ENCODE measurements at places on chromosomes 5 and 9.

GRCh38 chr5:54329731-54330709, 19.6 kb upstream of the ARL15 start:
- DNase-seq = no peak

DNA sequence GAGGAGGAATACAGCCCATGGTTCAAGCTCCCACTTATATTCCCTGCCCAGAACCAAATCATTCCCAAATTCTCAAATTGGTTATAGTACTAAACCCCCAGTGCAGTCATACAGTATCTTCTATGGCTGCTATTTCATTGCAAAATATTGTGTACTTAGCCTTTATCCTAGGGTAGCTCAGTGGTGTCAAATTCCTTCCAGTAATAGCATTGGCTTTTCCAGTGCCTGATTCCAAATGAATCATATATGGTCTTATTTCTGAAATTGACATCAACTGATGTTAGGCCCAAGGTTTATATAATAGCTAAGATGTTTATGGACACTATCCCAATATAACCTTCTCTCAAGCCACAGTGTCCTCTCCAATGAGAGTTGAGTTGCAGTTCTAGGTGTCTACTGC, 256.7 kb downstream of the NDUFS4 start:
- DNase-seq = no peak

GRCh38 chr5:60339691-60340201, 360.2 kb downstream of the DEPDC1B start:
- DNase-seq = peak; percentile 81

DNA sequence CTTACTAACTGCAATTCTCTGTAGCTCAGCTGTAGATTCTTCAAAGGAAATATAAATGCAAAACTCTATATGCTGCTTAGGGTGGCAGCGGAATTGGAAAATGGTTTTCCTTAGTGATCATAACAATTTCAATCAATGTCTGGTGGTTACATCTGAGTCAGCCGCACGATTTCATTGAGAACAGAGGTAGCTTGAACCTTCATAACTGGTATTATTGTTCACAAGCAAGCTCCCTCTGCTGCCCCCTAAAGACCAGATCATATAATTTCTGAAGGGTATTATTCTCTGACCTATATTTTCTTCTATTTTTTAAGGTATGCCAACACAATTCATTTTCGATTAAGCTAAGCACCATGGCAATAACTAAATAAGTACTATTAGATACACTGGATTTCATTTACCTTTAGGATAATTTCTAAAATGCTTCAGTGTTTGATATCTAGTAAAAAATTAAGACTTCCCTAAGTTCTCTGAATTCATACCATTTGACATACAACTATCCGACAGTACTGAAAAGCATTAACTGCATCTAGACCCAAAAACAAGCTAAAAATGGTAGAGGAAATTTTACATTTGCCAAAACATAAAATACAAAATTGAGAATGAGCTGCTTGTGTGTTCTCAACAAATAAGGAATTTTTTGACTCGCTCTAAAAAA, 181.1 kb upstream of the SPEF2 start:
- DNase-seq = peak; percentile 19

DNA sequence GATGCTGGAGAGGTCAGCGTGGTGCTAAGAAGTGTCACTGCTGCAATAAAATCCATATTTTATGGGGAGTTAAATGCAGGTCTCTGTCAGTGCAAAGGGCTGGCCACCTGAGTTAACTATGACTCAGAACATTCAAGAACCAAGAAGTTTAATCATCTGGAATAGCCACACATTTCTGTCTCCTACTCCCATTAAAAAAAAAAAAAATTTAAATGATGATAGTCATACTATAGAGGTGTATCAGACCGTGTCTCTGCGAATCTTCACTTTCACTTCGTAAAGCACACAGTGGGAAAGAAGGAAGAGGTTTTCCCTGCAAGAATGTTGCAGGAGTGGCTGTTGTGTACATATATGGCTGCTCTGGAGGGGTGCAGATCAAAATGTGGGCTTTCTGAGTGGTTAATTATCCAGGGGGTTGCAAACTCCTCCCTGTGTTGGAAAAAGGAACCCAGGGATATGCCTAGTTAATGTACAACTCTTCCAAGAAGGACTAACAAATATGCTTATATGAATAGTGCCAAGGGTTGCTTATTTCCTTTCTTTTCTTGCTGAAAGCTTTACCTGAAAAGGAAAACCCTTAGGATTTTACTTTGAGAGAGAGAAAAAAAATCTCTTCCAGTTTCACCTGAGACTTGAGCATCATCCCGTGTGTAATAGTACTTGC, 1.5 kb downstream of the CDH6 start:
- no peak for DNase-seq

DNA sequence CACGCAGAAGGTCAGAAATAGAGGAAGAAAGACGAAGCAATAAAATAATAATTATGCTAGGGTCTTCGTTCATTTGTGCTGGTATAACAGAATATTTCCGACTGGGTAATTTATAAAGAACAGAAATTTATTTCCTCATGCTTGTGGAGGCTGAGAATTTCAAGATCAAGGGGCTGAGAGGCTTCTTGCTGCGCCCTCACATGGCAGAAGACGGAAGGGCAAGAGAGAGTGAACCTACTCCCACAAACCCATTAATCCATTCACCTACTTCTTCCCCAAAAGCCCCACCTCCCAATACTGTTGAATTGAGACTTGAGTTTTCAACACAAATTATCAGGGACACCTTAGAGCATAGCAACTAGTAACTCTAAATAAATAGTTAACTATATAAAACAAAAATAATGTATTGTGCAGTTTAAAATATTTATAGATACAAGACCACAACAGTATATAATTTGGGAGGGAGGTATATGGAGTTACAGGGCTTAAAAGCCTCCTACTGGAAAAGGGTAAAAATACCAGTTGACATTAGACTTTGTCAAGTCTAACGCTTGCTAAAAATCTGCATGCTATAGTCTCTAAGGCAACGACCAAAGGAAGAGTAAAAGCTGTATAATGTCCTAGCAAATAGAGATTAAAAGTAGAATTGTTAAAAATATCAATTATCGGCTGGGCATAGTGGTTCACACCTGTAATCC, 40.3 kb upstream of the NAA35 start:
- DNase-seq = no peak

DNA sequence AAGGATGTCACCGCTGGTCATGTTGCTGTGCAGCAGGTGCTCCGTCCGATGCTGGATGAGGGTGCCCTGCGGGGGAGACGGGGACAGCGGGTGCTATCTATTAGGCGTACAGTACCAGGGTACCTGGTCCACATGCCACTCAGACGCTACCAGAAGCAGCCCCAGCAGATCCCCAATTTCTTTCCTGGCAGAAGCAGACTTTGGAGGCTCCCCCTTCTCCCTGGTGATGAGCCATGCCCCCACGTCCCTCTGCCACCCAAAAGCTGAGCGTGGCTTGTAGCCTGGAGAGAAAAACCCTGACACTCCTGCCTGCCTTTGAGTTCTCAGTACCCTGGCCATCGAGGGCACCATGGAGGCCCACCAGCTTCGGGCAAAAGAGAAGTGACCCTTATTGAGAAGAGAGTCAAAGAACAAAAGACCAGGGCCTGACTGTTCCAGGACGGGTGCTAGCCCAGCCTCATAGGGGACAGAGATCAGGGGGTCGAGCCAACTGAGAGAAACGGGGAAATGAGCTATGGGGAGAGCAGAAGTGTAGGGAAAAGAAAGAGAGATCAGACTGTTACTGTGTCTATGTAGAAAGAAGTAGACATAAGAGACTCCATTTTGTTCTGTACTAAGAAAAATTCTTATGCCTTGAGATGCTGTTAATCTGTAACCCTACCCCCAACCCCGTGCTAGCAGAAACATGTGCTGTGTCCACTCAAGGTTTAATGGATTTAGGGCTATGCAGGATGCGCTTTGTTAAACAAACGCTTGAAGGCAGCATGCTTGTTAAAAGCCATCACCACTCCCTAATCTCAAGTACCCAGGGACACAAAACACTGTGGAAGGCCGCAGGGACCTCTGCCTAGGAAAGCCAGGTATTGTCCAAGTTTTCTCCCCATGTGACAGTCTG, 62.0 kb upstream of the ZNF354B start:
- no peak for DNase-seq

DNA sequence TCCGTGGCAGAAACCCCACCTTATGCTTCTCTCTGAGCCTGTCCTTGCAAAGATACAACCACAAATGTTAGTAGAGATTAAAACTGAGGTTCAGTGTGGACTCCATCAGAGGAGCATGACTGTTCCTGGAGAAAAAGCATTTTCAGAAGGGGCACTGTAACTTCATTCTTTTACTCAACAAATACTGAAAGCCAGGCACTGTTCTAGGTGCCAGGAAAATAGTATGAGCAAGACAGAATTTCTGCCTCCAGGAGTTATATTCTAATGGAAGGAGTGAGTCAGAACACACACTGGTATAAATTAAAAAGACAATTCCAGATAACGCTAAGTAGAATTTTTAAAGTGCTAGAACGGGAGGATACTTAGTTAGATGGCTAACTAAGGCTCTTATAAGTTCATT, 251.4 kb upstream of the GAS1 start:
- no peak for DNase-seq

DNA sequence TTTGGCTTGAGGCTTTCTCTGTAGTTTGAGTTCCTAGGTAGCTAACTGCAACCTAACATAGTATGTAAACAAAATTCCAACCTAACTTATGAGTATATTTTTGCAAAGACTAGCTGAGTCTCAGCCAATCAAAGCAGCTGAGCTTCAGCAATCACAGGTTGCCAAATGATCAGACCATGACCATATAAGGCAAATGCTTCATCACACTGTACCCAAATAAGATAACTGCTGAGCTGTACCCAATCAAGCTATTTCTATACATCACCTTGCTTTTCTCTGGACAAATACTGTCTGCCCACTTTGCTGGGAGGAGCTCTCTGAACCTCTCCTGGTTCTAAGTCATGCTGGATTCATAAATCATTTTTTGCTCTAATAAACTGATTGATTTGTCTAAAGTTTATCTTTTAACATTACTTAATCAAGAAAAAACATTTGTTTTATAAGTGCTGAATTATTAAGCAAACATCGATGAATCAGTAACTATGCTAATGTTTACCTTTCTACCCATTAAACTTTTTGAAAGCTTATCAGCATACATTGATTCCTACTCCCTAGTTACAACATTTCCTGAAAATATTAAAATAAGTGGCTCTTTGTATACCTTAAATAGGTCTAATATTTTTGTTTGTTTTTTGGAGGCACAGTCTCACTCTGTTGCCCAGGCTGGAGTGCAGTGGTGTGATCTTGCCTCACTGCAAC, 129.7 kb upstream of the PCA3 start:
- DNase-seq = no peak

- DNase-seq = no peak
These were observed 149.8 kb upstream of the RAPGEF1 start for GRCh38 chr9:131889437-131890251.

DNA sequence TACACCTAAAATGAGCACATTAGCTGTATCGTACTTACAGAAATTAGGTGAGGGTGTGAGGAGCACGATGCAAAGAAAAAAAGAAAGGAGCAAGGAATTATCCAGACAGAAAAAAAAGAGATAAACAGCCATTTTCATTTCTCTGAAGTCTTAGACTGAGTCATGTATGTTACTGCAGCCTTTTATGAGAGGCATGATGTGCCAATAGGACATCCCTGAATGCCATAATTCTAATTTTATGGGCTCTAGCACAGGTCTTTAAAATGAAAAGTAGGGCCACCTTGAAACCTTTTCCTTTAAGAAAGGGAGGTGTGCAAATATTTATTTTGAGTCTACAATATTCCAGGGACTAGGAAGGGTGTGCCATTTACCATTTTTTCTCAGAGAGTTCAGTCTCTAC, 74.1 kb upstream of the PTPRD start:
- DNase-seq = no peak

- DNase-seq = no peak
These were observed 700.3 kb upstream of the TYRP1 start for GRCh38 chr9:11992866-11993265.

GRCh38 chr5:42837601-42838000, 25.9 kb upstream of the SELENOP start:
- no peak for DNase-seq

DNA sequence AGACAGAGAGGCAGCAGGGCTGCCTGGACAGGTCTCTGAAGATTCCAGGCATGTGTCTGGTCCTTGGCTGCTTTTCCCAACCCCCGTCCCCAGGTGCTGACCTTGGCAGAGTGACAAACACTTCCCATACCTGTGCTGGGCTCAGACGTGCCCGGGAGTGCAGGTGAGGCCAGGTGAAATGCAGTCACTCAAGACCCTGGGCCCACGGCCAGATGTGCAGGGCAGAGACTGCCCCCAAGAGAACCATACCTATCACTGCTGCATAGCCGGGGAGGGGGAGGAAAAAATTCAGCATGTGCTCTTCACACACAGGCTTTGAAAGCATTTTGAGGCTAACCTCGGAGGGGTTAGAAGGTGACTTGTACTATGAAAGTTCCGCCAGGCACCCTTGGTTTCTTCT, 22.6 kb downstream of the CCNJL start:
- no peak for DNase-seq

DNA sequence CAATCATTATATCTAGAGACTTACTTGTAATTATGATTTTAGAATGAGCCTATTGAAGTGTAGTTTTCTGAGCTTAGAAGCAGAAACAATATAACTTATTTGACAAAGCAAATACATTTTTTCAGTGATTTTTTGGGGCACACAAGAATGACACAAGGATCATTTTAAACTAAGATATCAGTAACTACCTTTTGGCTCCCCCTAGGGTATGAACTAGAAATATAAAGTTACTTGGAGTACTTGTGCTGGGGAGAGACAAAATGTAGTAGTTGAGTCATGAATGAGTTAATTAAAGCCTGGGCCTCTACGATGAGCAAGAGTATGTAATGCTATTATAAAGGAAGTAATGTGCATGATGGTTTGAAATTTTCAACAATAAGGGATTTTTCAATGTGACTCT, 1244.1 kb upstream of the ACO1 start:
- DNase-seq = no peak

DNA sequence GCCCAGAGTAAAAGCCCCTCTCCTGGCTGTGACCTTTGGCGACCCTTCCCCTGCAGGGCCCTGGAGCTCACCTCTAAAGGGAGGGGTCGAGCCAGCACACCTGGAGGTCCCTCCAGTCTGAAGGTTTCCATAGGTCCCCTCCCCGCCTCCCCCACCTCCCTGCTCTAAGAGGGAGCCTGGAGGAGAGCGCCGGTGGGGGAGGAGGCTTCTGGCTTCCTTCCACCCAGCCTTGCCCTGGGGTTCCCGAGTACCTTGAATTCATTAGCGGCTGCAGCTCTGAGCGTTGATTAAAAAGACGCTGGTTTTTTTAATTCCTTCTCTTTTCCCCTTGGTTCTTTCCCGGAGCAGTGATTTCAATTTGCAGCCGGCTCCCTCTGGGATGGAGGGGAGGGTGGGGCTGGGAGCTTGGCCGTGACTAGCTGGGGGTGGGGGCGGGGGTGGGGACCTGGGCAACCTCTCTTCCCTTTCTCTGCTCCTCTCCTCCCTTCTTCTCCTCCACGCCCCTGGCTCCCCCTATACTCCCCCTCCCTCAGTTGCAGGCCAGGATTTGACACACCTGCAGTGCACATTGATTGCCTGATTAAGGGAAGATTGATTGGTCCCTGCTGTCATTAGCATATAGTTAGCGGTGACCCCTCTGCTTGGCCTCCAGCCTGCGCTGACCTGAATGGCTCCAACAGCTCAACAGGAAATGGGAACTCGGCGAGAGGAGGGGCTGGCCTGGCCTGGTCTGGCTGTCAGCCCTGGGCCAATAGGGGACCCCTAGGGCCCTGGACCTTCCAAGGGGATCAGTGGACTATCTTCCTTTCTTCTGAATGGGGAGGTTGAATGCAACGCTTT, 67.5 kb upstream of the RAPGEF1 start:
- no peak for DNase-seq

Measured in cerebellum (tissue), 4 donors.